Activated CD4-positive, alpha-beta T cell treated with anti-CD3 and anti-CD28 coated beads, Interleukin-2, amount 50 U/mL, for 1 hour (primary cell): ENCODE measurements at places on chromosomes 4 and X.

DNA sequence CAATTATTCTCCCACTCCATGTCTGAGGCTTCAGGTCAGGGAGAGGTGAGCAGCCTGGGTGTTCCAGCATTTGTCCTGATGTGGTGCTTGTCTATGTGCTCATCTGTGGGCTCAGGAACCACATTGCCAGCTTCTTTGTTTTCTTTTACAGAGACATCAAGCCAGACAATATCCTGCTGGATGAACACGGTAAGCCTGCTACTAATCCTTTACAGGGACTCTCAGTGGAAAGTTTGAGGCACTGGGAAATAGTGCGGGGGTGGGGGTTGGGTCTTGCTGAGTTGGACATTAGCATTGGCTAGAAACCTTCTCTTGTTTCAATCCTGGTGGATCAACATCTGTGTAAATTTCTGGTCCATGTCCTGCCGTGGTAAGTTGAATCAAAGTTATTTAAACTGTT lies 310.3 kb downstream of the EVC2 start:
- no peak for DNase-seq

- DNase-seq = no peak
Observed at GRCh38 chr4:17758485-17758884, 22.9 kb downstream of the FAM184B start.

GRCh38 chr4:53563824-53564223 lies 27.5 kb downstream of the LNX1 start:
- no peak for DNase-seq

- DNase-seq = no peak
Observed at GRCh38 chr4:33975995-33976394, 2268.3 kb downstream of the ARAP2 start.

- no peak for DNase-seq
Observed at GRCh38 chr4:159052315-159052714, 50.6 kb upstream of the RAPGEF2 start.
